AG09319 (cell line): ENCODE measurements at places on chromosomes 1 and 21.
A peak's percentile ranks its signal among the peaks of the same experiment; 100 is the strongest.

GRCh38 chr1:81149649-81150325, 650.9 kb upstream of the ADGRL2 start:
- DNase-seq: no peak

DNA sequence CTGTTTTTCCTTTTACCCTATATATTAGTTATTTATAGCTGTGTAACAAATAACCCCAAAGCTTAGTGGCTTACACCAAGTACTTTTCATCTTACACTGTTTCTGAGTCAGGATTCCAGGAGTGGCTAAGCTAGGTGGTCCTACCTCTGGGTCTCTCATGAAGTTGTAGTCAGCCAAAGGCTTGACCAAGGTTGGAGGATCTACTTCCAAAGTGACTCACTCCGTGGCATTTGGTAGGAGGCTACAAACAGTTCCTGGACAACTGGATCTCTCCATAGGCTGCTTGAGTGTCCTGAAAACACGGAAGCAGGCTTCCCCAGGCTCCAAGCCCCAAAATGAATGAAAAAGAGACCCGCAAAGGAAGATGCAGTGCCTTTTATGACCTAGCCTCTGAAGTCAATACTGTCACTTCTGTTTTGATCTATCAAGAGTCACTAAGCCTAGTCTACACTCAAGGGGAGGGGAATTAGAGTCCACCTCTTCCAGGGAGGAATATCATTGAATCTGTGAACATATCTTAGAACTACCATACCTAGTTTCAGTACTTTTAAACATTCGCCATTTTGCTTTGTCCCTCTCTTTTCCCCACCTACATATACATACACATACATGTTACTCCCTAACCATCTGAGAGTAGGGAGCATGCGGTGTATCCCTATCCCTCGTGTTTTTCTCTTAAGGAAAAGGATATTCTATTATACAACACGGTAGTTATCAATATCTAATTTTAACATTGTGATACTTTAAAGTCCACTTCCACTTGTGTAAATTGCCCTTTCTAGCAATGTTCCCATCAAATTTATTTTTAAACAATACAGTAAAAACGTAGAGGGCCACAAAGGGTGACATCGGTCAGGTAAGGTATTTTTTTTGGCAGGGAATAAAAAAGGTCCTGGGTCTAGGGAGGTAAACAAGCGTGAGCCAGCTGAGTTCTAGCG, 67.2 kb downstream of the SLC35A3 start:
- no peak for DNase-seq

GRCh38 chr1:20431176-20431460, 54.9 kb downstream of the CAMK2N1 start:
- DNase-seq: no peak

DNA sequence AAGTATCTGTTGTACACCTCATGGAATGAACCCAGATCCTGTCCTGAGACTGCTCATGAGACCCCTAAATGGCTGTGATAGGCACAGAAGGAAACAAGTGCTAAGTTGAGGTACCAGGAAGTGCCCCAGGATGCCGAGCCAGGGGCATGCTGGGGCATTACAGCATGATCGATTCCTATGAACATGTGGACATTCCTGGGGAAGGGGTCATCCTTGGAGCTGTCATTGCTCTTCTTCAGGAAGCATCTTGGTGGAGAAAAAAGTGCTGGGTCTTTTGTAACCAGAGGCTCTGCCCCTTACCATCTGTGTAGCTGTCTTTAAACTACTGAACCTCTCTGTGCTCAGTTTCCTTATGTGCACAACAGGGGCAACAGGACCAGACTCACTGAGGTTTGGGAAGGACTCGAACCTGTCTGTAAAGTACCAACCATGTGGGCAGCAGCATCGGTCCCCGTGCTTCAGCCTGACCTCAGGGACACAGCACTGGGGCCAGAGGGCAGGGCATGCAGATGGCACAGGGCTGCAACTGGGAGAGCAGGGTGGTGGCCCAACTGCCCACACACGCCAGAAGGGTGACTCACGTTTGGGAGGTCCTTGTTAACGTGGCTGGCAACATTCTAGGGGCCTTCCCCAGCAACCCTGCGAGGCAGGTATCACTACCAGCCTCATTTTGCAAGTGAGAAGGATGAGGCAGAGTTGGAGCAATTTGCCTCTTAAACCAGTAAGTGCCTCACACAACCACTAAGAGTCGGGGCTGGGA, 142.3 kb upstream of the EDN2 start:
- DNase-seq: no peak

- no peak for DNase-seq
Observed at GRCh38 chr1:14611792-14612191, 13.3 kb downstream of the KAZN start.

DNA sequence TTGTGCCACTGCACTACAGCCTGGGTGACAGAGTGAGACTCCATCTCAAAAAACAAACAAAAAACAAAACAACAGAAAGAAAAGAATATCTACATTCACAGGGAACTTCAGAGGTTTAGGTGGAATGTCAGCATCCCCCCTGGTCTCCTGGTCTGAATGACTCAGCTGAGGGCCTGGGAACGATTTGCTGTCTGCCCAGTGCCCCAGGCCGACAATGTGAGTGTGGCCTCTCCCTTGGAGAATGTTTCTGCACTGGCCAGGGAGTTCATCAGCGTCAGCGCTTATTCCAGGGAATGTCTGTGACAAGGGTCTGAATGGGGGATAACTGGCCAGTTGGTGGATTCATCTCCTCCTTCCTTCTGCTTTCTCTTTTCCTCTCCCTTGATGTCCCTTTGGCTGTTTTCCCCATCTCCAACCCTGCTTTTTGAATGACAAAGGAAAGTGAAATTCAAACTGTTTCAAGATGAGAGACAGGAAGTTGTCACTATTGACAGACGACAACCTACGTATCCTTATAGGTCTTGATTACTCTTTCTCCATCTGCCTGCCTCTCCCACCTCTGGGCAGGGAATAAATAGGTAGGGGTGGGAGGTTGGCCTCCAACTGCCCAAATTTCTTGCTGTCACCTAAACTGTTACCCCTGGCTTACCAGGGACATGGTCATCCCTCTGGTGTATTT, 213.1 kb downstream of the HHAT start:
- no peak for DNase-seq

GRCh38 chr1:94115900-94116436, 5.0 kb downstream of the ABCA4 start:
- peak; percentile 52 for DNase-seq

DNA sequence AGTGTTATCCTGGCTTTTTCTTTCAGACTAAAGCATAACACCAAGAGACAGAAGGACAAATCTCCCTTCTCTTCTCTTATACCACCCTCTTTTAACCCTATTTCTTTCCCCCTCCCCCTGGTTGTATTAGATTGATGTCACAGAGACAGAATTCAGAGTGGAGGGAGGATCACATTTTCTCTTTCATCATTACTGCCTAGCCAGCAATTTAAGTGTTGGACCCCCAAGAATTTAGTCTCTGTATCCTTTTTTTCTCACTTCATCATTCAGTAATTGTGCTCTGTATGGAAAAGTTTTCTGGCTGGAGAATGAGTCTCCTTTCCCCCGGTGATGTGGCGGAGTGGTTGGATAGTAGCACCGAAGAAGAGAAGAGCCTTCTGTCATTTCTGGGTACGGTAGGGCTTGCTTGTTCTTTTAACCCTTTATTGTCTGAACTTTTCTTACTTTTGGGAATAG, 124.8 kb downstream of the CLEC20A start:
- DNase-seq: no peak

- DNase-seq: no peak
Observed at GRCh38 chr1:103230061-103230460, 121.7 kb upstream of the COL11A1 start.
